Activated CD8-positive, alpha-beta memory T cell treated with anti-CD3 and anti-CD28 coated beads, Interleukin-2, amount 10 ng/mL, durations not matched to agents 7 days and 5 days (primary cell): ENCODE measurements at places on chromosomes 1 and 21. TPM values are rescaled to one million over a fixed set of nuclear protein-coding genes. Genes with fewer than 3 reads are reported as not detected.

- no peaks in the 10 kb centered on the region for H3K4me1 ChIP-seq
- no peaks in the 10 kb centered on the region for H3K36me3 ChIP-seq
- peak; percentile 22 for DNase-seq
- H3K27me3 ChIP-seq = peaks cover 24% of the 10 kb centered on the region
- H3K4me3 ChIP-seq = no peak overlapping the region
Measured at GRCh38 chr1:30294508-30294907, 428.9 kb downstream of the MATN1 start.

DNA sequence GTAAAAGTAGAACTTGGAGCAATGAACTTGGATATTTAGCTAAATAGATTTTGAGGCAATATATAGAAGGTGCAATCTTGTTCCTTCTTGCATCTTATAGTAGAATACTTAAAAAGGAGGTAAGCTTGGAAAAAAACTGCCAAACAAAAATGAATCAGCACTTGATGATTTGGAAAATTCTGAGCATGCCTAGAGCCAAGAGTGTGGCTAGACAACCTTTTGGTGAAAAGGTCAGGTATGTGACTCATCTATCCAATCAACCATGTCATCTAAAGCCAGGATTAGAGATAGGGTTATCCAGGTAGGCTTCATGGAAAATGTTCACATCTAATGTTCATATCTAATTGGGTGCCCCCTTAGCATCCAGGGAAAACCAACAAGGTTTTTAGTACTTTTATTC is 515.0 kb downstream of the COL11A1 start:
- H3K36me3 ChIP-seq = no peaks in the 10 kb centered on the region
- H3K27me3 ChIP-seq = no peaks in the 10 kb centered on the region
- no peak overlapping the region for H3K27ac ChIP-seq

DNA sequence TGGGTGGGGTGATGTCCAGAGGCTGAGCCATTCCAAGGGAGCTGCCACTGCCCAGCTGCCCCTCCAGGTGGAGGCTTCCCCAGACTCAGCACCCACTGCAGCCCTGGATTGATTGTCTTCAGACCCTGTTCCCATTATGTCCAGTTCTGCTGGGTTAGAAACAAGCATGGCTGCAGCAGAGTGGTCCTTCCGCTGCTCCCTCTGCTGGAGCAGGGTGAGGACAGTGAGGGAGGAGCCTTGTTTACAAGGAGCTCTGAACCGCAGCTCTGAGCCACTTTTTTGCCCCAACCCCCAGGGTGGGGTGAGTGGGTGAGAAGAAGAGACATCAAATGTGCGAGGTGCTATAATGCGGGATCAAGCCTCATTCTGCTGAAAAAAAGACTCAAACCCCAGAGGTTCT is 2.3 kb downstream of the TNNT2 start:
- no peak for DNase-seq
- peaks cover 23% of the 10 kb centered on the region for H3K27me3 ChIP-seq
- H3K4me1 ChIP-seq = no peaks in the 10 kb centered on the region
- H3K36me3 ChIP-seq = no peaks in the 10 kb centered on the region
- H3K27ac ChIP-seq = no peak overlapping the region

DNA sequence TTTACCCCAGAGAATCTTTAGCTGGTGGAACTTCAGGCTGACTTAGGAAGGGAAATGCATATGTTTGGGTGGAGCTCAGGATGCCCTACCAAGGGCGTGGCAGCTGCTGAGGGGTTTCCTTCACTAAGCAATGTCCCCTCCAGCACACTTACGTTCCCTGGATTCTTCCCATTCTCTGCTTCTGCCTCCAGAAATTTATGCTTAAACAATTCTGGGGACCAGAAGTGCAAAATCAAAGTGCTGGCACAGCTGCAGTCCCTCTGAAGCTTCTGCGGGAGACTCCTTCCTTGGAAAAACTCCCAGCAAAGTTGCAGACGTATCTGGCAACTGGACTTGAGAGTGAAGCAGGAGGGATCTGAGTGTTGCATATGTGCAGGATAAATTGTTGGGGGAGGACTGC is 402.8 kb downstream of the PCP4 start:
- H3K36me3 ChIP-seq = no peaks in the 10 kb centered on the region
- H3K4me1 ChIP-seq = no peaks in the 10 kb centered on the region
- no peak overlapping the region for H3K27ac ChIP-seq
- DNase-seq = no peak

Gene HAPLN2
- not detected for total RNA-seq
